NCI-H82 (cell line): ENCODE measurements at places on chromosomes 13 and 19.

DNA sequence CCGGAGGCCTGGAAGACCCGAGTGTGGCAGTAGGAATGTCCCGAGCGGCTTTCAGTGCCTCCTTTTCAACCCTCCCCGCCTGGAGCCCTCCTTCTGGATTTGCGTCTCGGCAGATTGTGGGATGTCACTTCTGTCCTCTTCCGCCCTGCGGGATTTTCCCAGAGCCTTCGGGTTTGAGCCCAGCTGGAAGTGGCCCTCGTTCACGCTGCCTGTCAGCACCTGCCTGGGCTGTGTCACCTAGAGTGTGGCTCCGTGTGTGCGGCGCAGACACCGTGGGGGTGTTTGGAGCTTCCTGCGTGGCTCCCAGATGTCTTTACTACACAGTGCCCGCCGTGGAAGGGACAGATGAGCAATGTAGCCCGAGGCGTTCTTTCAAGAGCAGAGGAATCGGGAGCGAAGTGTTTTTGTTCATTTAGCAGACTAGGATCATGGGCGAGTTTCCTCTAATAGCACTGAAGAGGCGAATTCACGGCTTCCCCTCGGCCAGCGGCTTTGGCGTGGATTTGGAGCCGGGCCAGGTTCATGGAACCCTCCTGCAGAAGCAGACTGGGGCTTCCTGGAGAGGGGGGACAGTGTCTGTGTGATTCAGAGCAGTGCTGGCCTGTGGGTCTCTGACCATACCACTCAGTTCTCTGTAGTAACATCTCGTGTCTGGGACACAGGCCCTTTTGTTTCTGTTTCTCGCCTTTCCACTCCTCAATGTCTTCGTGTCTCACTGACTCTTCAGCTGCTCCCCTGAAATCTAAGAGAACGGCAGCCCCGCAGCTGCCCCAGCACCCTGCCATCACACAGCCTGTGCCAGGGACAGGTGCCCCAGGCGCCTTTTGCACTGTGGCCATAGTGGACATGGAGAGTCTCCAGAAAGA is 68.0 kb downstream of the KDM4B start:
- DNase-seq: no peak

DNA sequence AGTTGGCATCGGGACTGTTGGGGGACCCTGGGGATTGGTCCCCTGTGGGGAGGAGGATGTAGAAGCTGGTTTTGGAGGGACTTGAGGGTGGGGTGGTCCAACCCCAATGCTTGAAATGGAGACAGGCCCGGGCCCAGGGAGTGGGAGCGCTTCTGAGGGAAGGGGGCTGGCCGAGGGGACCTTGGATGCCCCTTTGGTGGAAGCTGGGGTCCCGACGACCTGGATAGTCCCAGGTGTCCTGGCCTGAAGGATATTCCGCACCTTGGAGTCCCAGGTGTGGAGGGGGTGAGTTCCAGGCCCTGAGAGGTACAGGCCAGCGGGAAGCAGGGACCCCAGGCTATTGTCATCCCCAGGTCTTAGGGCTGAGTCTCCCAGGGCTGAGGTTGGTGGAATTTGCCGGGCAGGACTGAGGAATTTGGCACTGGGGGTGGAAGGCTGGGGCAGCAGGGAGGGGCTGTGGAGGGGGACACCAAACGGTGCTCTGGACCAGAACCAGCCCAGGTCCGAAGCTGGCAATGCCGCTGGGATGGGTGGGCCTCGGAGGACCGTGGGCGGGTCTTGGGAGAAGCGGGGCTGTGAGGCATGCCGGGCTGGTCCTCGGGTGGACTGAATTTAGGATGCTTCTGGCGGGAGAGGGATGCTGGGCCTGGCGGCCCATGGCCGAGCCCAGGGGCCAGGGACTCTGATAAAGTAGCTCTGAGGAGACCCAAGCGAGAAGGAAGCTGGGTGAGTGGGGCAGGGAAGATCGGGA is 1.8 kb downstream of the HDGFL2 start:
- DNase-seq: no peak

DNA sequence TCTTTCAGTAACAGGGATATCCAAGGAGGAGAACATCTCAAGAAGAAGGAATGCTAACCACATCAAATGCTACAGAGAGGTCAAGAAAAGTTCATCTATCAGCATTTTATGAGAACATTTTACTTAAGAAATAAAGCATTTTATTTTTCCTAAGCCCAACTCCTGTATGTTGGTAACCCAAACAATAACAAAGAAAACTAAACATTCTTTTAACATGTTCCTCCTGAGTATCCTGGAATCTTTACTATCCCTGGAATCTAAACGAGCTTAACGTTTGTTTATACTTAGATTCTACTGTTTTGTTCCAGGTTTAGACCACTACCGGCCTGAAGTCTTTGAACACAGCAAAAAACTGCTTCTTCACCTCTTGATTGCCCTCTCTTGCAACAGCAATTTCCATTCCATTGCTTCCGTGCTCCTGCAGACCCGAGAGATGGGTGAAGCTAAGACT is 89.7 kb downstream of the ZAR1L start:
- no peak for DNase-seq

GRCh38 chr13:41004875-41005693 is 14.0 kb downstream of the ELF1 start:
- DNase-seq: no peak

DNA sequence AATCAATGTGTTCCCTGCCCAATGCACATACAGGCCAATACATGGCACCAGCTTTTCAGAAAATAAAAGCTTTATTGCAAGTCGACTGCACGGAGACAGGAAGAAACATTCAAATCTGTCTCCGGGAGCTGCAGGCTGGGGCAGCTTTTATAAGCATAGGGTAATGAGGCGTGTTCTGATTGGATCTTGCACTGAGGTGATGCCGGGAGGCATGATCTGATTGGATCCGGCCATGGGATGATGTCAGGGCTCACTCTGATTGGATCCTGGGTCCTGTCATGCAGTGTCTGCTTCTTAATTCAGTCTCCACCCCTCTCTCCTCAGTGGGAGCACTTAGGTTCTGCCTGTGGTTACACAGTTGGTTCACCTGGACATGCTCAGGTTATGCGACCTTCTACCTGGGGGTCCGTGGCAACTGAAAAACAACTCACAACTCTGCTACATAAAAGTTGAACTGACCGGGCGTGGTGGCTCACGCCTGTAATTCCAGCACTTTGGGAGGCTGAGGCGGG is 11.8 kb upstream of the FBN3 start:
- peak; percentile 91 for DNase-seq

- DNase-seq: peak; percentile 31
Measured at GRCh38 chr19:927351-927779, 1.5 kb downstream of the ARID3A start.

DNA sequence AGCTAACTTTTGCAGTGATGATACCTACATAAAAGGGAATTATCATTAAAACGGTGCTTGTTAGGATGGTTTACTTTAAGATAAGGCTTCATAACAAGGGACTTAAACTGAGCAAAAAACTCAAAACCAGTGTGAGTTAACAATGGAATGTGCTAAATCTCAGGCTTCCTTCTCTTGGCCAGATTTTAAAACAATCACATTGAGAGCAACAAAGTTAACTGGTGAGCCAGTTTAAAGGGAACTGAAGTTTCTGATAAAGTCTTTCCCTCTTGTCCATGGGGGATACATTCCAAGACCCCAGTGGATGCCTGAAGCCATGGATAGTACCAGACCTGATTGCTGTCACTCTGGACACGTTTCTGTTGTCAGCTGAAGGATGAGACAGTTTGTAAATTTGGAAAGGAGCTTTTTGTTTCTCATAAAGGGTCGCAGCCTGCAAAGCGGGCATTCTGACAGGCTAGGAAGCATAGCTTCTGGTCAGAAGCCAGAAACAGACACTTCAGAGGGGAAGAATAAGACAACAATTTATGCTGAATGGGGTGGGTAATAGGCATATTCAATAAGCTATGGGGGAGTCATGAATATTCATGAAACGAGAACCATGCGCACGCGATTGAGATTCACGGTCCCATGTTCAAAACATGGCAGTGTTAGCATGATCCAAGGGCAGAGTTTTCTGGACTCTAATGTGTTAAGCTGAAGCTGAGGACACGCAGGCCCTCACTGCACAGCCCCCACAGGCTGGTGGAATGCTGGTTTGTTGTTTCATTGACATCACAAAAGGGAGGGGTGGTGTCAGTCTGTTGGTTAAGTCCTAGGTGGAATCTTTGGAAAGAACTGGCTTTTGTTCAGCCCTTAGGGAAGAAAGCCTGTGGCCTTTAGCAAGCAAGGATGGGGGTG is 150.6 kb upstream of the RNF113B start:
- DNase-seq: no peak

DNA sequence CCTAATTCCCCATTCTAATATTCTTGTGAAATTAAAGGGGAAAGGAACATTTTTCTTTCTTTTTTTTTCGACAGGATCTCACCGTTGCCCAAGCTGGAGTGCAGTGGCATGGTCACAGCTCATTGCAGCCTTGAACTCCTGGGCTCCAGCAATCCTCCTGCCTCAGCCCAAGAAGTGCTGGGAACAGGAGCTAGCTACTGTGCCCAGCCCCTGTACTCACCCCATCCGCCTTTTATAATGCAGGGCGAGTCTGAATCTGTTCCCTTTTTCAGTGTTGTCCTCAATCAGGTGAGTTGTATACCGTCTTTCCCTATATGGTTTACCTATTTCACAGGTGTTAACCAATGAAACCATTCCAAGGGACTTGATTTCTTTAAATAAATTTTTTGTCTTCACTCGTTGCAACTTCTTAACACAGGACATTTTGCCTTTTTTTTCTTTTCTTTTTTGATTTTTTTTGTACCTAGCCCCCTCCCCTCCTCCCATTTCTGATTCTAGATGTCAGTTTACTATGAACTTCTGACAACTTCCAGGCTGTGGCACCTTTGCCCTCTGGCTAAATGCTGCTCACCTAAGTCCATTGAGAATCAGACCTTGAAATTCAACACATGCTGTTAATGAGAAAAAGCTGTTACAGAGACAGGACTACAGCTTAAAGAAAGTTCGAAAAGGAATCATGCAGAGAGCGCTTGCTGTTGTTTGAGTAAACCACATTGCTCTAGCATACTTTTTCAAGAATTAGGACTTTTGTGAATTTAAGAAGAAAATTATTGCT is 562.1 kb upstream of the KLF12 start:
- DNase-seq: no peak

DNA sequence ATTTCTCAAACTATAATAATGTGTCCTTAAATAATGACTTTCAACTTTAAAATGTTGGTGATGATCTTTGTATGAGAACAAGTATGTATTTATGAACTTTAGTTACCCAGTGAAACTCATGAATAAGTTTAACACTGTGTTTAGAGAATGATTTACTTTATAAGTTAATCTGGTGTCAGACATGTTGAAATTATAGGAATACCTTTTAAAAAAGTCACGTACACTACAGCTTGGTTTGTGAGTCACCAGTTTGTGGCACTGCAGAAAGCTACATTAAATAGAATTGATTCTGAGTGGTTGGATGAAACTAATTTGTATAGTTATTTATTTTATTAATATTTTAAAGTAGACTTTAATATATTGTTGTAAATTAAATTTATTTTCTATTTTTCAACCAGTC is 1366.2 kb upstream of the PCDH20 start:
- no peak for DNase-seq

- DNase-seq: no peak
Measured at GRCh38 chr19:50214699-50215543, 11.5 kb downstream of the MYH14 start.

DNA sequence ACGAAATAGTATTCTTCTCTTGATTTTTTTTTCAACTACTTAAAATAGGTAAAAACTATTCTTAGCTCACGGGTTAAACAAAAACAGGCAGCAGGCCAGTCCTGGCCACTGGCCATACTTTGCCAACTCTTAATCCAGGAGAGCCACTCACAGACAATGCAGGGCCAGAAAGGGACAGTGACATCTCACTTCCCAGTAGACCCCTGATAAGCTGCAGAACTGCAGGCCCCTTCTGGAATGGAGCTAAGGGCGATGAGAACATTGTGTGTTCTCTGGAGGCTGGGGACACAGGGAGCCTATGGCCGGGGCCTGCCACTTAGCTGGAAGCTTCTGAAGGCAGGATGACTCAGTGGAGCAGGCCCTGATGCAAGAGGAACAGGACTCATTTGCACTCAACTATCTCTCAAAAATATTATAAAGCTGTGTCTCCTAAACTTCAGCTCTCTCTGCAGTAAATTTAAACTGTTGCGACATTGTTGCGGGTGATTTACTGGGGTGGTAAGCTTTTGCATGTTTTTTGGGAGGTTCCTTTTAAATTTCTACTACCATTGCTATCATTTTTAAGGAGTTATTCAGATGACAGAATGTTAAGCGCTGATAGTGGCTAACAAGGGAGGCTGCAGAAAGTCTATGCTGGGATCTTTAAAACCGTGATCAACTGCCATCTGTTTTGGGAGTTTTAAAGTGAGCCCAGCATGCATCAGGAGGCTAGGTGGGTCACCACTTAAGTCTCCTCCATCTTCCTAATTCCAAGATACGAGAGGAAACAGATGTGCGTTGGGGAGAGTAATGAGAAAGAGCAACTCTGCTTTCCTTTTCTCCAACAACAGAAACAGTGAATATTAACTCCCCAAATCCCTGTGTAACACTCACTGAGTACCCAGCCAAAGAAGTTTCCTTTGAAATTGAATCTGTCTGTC is 33.2 kb upstream of the KATNAL1 start:
- DNase-seq: peak; percentile 74

GRCh38 chr13:105902396-105902795 is 633.1 kb downstream of the EFNB2 start:
- no peak for DNase-seq
